Prostate gland (tissue), 2 donors: ENCODE measurements at places on chromosomes 16 and 17. TPM values are rescaled to one million over a fixed set of nuclear protein-coding genes. Genes with fewer than 3 reads are reported as not detected.

The SPATA22 gene
- total RNA-seq, result 13.5 TPM

DNA sequence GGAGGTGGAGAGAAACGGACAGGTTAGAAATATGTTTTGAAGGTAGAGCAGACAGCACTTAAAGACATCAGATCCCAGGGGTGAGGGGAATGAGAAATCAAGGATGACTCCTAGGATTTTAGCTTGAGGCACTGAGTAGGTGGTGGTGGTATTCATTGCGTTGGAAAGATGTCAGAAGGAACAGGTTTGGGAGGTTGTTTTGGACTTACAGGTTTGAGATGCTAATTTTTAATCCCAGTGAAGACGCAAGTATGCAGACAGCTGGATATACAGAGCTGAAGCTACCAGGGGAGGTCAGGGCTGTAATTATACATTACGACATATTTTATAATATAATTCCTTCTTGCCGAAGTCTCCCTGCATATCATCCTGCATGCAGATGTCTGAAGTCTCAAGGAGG lies 433.3 kb downstream of the XYLT1 start:
- no peak for DNase-seq

- DNase-seq, result no peak
These were observed 986 bp downstream of the SEBOX start for GRCh38 chr17:28363776-28364650.

The MYL11 gene
- total RNA-seq, result 3.5 TPM

GRCh38 chr17:33192951-33193911 lies 99.9 kb downstream of the ASIC2 start:
- DNase-seq, result no peak

The SLC5A11 gene
- not detected for total RNA-seq

The CCDC200 gene
- not detected for total RNA-seq
